ENCODE measurements at places on chromosomes 7 and 10.

DNA sequence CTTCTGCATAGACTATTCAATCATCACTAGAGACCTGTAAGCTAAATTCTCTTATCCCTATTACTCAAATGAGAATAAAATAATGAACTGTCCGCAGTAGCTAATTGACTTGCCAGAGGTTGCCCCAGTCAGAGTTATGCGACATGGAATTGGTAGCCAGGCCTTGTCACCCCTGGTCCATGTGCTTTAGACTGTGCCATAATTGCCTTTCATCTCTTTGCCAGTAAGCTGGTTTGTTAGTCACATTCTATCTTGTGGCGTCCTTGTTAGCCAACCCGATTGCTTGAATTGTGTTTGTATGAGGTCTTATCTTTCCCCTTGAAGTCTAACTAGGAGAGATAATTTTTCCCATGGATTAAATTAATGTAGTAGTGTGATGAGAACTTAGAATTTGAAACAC is 262.6 kb downstream of the CSTF2T start:
- DNase-seq: no peak

DNA sequence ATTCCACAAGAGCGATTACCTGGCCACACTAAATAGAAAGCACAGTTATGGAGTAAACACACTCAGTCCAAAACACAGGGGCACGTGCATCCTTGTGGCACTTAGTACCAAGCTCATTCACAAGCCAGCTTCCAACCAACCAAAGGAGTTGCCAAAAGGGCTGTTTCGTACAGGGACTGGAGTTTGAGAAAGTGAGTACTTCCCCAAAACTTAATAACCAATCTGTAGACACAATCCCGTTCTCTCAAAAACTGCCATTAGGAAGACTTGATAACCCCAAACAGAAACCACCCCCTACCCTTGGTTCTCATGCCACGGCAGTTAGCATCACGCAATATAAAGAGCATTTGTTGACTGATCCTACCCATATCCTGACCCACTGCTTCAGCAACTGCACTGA is 166.2 kb upstream of the ASAH2 start:
- no peak for DNase-seq

DNA sequence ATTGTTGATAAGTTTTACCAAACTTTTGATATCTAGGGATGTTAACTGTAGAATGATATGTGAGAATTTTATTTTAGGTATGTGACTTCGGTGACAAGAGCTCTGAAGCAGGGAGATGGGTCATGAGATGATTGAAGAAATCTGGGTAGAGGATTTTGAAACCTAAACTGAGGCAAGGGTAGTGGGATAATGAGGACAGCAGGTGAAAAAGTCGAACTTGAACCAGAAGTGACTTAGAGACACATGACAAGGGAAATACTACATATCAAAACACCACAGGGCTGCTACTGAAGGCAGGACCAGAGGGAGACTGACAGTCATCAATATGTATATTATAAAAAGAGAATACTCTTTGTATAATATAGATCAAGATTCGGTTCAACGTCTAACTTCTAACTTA is 113.2 kb downstream of the WDFY4 start:
- DNase-seq: no peak

GRCh38 chr7:68400783-68401182 is 1197.5 kb upstream of the AUTS2 start:
- no peak for DNase-seq

DNA sequence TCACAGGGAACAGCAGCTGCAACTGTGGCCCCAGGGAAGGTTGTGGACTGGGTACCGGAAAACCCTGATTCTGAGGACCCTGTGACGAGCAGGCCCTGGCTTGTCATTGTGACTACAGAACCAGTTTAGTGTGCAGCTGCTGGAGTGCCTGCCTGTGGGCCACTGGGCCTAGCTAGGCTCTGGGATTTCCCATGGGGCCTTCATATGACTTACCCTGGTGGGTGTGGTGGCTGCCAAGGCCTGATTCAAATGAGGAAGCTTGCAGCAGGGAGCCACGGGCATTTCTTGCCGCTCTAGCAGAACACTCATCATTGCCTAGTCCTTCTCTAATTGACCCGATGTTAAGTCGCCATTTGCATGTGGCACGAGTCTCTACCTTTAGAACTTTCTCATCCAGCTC is 14.7 kb upstream of the CAMK2G start:
- DNase-seq: no peak

- no peak for DNase-seq
These were observed 194.7 kb upstream of the SEMA3A start for GRCh38 chr7:84389242-84389641.

- DNase-seq: no peak
These were observed 288.9 kb downstream of the PARD3 start for GRCh38 chr10:34526186-34526585.

DNA sequence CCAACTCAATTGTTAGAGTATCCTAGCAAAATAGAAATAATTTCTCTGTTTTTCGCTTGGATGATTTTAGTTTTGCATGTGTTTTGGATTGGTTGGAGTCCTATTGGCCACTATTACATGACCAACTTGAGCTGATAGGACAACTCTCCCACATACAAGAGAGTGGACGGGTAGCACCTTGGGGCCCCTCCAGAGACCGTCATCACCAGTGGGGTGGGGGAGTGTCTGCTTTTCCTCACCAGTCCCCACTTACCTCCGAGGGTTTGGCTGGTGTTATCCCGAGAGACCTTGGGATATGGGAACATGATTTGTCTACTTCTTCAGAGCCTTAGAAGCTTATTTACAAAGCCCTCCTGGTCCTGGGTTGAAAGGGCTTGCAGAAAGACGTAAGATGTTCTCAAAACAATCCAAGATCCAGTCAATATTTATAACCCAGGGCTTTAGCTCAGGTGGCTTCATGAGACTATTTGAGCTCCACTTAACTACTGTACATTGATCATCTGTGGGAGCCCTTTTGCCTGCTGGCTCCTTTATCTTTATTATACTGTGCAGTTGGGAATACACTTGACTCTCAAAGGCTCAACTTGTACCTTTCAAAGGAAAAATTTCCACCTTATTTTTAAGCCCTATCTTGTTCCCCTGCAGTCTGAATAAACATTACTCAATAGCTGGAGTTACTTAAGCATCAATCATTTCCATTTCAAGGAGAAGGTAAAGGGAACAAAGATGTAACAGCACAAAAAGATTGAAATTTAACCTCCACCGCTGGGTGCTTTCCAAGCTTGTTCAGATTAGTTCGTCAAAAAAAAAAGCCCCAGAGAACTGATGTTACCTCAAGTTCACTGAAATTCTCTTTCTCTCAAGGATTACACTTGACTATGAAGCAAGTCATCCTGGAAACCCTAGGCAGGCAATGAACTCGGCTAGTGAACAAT is 119.7 kb downstream of the WDR11 start:
- DNase-seq: no peak

DNA sequence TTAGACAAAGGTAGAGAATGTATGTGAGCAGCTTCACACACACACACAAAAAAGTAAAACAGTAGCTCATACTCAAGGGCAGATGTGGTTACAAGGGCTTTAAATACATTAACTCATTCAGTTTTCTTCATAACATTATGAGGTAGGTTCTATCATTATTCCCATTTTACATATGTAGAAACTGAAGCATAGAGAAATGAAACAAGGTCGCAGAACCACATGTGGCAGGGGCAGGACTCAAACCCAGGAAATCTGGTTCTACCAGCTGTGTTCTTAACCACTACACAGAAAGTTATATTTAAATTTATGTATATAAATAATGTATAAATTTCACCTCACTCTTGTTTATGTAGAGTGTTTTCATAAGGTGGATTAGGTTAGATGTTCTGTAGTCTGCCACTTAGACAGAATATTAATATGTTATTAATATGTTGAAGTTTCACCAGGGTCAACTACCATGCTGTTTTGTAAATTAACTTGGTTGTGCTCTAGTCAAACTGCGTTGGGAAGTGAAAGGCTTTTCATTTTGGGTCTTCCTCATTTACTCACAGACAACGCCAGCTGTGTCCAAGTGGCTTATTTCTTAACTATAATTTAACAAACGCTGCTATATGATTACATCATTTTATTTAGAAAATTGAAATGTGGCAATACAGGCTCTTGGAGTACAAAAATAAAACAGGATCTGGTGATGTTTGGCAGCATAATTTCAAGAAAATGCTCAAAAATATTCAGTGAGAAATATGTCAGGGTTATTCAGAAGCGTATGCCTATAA is 138.4 kb downstream of the MDFIC start:
- DNase-seq: no peak

DNA sequence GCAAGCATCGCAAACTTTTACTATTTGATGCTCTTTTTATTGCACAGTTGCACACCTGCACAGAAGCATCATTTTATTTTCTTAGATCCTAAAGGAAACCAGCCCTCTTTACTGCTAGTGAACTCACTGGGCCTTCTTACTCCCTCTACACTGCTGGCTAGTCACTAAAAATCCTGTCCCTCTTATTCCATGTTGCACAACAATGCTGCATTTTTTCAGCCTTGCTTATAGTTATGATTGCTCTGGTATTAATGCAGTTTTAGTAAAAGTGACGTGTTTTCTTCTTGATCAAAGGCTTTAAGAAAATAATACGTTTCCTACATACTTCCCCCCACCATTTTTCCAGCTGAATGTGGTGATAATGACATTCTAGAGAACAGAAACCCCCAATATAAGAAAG is 132.9 kb upstream of the FAM3C start:
- no peak for DNase-seq

GRCh38 chr7:118003476-118003875 is 130.2 kb upstream of the CTTNBP2 start:
- no peak for DNase-seq

DNA sequence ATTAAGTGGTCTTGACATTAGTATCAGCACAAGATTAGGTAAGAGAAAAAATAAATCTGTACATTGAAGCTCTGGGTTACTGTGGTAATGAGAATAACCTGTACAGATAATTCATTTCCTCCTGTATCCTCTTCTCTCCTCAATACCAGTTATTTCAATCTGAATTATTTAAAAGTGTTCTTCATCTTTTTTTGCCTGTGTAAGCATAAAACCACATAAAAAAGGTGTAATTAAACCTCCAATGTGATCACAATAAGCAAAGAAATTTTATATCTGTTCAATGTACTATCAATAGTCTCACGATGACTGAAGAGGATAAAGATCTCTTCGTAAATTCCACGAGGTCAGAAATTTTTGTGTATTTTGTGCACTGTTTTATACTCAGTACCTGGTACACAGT is 1.2 kb upstream of the MYPN start:
- DNase-seq: no peak

DNA sequence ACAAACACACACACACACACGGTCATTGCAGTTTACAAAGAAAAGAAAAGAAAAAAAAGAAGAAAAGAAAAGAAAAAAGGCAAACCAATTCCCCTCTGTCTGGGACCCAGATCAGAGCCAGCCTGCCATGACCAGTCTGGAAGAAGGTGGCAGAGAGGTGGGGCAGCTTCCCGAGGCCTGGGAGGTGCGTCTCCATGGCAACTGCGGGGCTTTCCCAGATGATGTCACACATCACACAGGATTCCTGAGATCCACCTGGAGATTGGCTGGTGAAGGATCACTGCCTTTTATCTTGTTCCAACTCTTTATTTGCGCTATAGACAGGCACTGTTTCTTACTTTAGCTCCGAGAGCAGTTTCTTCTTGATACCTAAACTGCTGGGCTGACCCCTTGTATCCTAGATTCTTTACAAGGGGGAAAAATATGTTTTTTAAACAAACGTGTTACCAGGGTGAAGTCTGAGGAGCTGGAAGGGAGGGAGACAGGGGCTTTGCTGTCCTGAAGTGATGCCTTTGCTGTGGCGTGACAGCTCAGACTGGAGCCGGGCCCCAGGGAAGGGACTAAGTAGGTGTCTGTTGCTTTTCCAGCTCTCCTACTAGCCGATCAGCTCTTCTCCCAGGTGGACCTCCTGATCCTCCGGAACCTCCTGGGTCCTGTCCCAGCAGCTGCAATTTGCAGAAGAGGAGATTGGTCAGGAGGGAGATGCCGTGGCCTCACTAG is 298.5 kb downstream of the KLF6 start:
- no peak for DNase-seq

DNA sequence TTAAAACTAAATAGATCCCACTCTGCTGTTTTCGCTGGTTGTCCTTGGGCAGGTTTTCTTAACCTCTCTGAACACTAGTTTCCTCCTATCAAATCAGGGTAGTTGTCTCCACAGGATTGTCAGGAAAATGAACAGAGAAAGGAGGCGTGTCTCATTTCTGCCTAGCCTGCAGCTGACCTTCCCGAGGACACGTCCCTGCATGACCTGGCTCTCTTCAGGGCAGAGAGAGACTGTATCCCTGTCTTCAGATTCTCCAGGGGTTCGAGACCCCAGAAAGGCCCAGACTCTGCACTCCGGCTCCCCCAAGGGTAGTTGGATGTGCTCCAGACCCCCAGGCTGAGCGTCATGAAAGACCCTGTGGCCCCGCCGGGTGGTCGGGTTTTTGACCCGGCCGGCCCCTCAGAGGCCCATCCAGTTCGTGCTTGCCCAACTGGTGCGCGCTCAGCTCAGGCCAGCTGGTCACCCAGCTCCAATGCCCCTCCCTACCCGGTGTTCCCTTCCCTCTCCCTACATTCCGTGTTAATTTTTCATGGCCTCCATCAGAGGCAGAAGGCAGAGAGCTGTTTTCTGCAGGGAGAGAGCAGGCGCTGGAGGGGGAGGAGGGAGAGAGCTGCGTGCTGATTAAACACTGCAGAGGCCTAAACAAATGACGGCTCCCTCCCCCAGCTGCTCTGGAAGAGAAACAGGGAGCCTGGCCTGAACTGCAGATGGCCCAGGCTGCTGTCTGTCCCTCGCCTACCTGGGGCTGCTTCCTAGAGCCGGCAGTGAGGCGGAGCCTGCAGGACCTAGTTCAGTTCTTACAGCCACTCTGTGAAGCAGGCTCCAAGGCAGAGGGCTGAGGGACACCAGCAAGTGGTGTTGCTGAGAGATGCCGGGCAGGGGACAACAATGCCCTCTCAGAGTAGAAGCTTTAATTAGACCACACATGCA is 86.2 kb upstream of the PPIF start:
- DNase-seq: no peak

DNA sequence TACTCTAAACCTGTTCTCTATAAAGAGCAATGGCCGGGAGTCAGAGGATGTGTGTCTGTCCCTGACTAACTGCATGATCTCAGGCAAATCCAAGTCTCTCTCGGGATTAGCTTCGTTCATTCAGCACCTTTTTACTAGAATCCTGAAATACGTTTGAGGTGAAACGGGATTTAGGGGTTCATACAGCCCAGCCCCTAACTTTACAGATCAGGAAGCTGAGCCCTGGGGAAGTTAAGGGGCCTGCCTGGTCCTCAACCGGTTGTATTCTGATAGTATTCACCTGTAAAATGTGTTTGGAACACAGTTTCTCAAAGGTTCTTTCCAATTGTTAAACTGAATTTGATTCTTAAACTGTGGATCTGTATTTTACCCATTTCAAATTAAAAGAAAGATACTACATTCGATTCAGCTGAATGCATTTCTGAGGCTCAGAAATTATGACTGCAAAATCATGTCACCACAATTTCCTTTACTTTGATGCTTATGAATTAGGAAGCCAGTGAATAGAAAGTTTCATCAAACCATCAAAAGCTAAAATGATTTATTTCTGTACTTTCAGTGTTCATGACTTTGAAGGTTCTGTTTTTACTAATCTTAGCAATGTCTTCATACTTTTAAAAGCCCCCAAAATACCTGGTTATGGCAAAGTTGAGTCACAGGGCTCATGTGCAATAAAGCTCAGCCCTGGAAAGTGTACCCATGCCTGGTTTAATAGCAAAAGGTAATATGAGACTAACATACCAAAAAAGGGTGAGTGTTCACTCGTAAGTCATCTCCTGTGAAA is 28.9 kb upstream of the EZH2 start:
- DNase-seq: no peak

GRCh38 chr7:131072505-131073091 is 255.1 kb upstream of the MKLN1 start:
- no peak for DNase-seq

Data from AG09319 (cell line).